ENCODE measurements at places on chromosomes 4 and X. TPM values are rescaled to one million over a fixed set of nuclear protein-coding genes. Genes with fewer than 3 reads are reported as not detected.

The ENOPH1 gene
- 31.2 TPM for total RNA-seq

The LIMCH1 gene
- 0.73 TPM for total RNA-seq

The DSPP gene
- not detected for total RNA-seq

The PLXNA3 gene
- total RNA-seq, result 13.2 TPM

The ART3 gene
- not detected for total RNA-seq

The RHOXF1 gene
- not detected for total RNA-seq

The CTAG1A gene
- total RNA-seq, result not detected

The RAI2 gene
- total RNA-seq, result 0.78 TPM

The FGFR3 gene
- 2.2 TPM for total RNA-seq

The CRLF2 gene
- not detected for total RNA-seq

The IBSP gene
- not detected for total RNA-seq

The EIF4E gene
- 186 TPM for total RNA-seq

The AMOT gene
- 1.6 TPM for total RNA-seq

The SATL1 gene
- not detected for total RNA-seq

The GASK1B gene
- 57.3 TPM for total RNA-seq

The IL2RG gene
- not detected for total RNA-seq

The FREM3 gene
- not detected for total RNA-seq

The ZXDB gene
- 7.3 TPM for total RNA-seq

The PRSS12 gene
- total RNA-seq, result 4.1 TPM

The RAP1GDS1 gene
- total RNA-seq, result 72.3 TPM

The CPE gene
- total RNA-seq, result 7.0 TPM

The TKTL1 gene
- total RNA-seq, result not detected

The SSX3 gene
- total RNA-seq, result not detected

The GNRHR gene
- not detected for total RNA-seq

The PAGE2 gene
- total RNA-seq, result not detected

The OTOP1 gene
- total RNA-seq, result not detected

All from subcutaneous preadipocyte (primary cell).